ENCODE measurements at places on chromosomes 6 and 20. TPM values are rescaled to one million over a fixed set of nuclear protein-coding genes. Genes with fewer than 3 reads are reported as not detected.

BPIFA1 gene
- total RNA-seq, result not detected

WFDC2 gene
- 4.8 TPM for total RNA-seq

HDGFL1 gene
- not detected for total RNA-seq

TMEM74B gene
- total RNA-seq, result 5.0 TPM

DYNLRB1 gene
- 185 TPM for total RNA-seq

C20orf96 gene
- total RNA-seq, result 61.1 TPM

CALHM6 gene
- total RNA-seq, result not detected

TREML2 gene
- total RNA-seq, result not detected

NHLRC1 gene
- total RNA-seq, result 0.17 TPM

BTNL2 gene
- total RNA-seq, result not detected

PRSS16 gene
- 0.64 TPM for total RNA-seq

LPA gene
- total RNA-seq, result 1.9 TPM

ARMH2 gene
- 0.54 TPM for total RNA-seq

BTN1A1 gene
- not detected for total RNA-seq

KPNA5 gene
- 21.9 TPM for total RNA-seq

BPIFB1 gene
- not detected for total RNA-seq

CDC40 gene
- 17.8 TPM for total RNA-seq

ANKS1A gene
- total RNA-seq, result 76.9 TPM

CST1 gene
- total RNA-seq, result not detected

CLPSL2 gene
- not detected for total RNA-seq

F13A1 gene
- total RNA-seq, result not detected

TREM1 gene
- not detected for total RNA-seq

OPN5 gene
- total RNA-seq, result not detected

XKR7 gene
- 284 TPM for total RNA-seq

CCN5 gene
- total RNA-seq, result not detected

FRK gene
- 0.37 TPM for total RNA-seq

HLA-DQB2 gene
- not detected for total RNA-seq

NKAIN2 gene
- 0.56 TPM for total RNA-seq

VGLL2 gene
- not detected for total RNA-seq

L3MBTL1 gene
- 19.9 TPM for total RNA-seq

EPPIN gene
- not detected for total RNA-seq

ENPP3 gene
- total RNA-seq, result not detected

Measured in glutamatergic neuron (in vitro differentiated cells).